Foreskin fibroblast (primary cell): ENCODE measurements at places on chromosomes 1 and 21.

DNA sequence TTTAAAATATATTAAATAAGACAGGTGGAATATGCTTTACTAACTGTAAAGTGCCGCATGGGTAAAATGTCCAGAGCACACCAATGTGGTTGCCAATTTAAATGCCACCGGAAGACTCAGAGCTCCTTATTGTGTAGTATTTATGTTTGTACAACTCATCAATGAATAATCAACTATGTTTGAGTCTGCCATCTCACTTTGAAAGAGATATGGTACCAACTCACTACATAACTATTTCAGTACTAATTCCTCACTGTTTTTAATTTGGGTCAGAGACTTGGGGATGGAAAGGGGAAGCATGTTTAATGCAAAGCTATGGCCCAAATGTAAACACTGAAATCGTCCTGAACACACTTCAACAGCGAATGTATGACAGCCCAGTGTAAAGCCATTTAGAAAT lies 144.8 kb downstream of the NR5A2 start:
- DNase-seq = peak; percentile 65

- DNase-seq = no peak
Measured at GRCh38 chr1:50289495-50289894, 133.7 kb downstream of the DMRTA2 start.

- DNase-seq = peak; percentile 38
Measured at GRCh38 chr1:187474336-187474735, 645.6 kb downstream of the PLA2G4A start.

DNA sequence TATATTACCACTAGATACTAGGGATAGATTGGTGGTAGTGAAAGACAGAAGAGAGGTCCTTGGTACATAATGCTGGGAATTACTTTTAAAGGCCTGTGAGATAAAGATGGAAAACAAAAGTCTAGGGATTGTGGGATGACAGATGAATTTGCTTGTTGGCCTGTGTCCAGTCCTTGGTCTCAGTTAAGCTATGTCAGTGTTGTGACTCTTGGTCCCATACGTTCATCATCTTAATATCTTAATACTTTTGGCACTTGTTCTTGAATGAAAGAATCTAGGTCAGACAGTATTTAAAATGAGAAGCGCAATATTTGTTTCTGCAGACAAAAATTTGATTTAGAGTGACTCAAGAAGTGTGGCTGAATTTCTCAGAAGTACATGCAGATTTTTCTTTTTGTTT lies 7.6 kb downstream of the RPL5 start:
- no peak for DNase-seq
